ENCODE measurements at places on chromosomes 7 and 10.
A peak's percentile ranks its signal among the peaks of the same experiment; 100 is the strongest.

GRCh38 chr10:127041552-127041951 lies 136.3 kb downstream of the DOCK1 start:
- no peak for DNase-seq

DNA sequence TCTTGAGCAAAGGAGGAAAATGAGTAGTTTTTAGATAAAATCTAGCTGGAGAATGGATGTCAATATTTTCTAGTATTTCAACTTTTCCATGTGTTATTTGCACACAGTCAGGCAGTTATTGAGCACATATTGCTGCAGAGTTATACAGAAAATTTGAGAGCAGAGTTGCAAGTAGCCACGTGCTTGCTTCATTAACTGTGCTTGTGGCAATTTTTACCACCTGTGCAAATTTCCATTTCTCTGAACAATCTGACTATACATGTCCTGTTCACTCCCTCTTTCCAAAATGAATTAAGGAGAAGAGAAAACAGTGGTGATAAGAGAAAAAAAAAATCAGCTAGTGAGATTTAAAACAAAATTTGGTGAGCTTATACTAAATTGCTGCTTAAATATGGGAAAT lies 178.5 kb downstream of the TAX1BP1 start:
- DNase-seq, result no peak

- no peak for DNase-seq
These were observed 201.6 kb downstream of the PARD3 start for GRCh38 chr10:34613491-34613890.

DNA sequence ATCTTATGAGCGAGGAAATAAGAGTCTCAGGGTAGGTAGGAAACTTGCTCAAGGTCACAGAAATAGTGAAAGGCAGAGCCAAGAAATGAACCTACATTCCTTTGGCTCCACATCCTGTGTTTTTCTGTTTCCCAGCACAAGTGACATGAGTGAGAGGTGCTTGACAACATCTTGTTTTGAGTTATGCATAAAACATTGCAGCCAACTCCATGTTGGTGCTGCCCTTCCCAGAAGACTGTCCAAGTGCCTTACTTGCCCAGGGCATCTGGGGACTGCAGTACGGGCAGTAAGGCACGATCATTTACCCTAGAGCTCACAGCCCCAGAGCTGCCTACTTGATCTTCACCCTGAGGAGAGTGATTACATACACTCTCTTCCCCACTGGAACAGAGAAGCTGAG lies 148.8 kb downstream of the NOC3L start:
- no peak for DNase-seq

DNA sequence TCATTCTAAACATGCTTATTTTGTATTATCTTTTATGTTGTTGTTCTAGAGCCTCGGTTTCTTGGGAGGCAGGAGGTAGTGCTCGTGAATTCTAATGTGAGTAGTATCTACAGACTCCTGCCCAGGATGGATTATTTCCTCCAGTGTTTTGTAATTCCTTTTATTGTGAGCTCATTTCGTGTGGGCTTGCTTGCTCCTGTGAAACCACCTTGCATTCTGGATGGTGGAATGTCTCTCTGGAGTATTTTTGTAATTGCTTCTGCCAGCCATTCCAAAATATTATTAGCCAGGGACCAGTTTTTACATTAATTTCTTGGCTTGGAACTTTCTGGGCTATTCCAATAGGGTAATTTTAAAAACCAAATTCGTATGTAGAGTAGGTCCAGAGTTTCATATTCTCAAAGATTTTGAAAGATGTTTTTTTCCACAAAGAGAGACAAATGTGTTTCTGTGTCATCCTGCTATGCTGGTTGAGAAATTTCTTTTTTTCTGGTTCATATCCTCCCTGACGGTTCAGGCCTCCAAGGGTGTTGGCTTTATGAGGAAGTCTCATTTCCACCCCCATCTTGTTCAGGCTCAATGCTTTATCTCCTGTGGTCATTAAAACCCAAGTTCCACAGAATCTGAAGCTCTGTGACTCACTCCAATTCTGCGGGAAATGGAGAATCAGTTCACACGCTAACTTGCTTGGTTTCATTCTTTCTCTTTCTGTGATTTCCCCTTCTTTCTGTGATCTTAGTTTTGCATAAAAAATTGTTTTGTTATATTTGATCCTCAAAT lies 41.7 kb upstream of the CALD1 start:
- peak; percentile 21 for DNase-seq

GRCh38 chr7:102272075-102272916 lies 14.4 kb upstream of the SH2B2 start:
- peak; percentile 78 for DNase-seq

DNA sequence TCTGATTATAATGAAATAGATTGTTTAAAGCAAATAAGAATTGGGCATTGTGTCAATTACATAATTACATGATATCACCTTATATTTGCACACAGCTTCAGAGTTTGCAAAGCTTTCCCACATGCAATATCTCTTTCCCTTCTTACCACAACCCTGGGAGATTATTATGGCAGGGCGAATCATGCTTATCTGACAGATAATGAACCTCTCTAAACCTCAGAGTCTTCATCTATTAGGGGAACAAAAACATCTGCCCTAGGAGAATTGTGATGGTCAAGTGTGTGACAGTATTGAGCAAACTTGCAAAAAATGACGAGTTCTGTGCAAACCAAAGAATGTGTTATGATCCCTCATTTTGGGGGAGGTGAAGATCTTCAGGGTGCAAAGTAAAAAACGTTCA lies 90.0 kb downstream of the MYOF start:
- DNase-seq, result no peak

GRCh38 chr7:70893971-70894715 lies 237.8 kb upstream of the GALNT17 start:
- no peak for DNase-seq

- no peak for DNase-seq
These were observed 84.5 kb downstream of the CUX1 start for GRCh38 chr7:101901661-101902491.

DNA sequence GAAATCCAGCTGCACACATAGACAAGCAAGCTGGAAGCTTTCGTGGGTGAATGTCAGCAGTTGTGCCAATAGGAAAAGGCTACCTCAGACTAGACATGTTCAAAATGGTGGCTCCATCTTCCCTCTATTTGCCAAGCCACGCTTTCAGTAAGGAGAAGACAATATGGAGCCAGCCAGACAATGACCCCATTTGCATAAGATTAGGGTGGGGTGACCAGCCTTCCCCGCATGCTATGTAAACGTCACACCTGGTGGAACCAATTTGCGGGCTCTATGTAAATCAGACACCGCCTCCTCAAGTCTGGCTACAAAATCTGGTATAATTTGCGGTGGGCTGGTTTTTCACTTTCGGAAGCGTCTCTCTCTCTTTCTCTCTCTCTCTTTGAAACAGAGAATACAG lies 297.4 kb upstream of the PCDH15 start:
- no peak for DNase-seq

DNA sequence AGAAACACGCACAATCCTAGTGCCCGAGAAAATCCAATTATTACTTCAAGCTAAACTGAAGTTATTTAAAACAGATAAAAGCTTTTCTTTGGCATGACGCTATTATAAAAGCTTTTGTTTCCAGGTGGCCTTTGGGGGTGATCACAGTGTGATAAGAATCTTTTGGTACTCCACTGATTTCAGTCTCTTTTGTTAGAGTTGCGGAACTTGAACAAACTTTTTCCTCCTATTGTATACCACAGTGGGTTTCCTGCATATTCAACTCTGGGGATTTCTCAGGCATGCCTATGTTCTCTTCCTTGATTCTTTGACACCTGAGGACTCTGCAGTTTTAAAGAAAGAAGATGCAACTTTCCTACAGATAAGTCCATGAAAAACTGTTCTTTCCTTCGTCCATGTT lies 99.7 kb upstream of the PITRM1 start:
- no peak for DNase-seq

DNA sequence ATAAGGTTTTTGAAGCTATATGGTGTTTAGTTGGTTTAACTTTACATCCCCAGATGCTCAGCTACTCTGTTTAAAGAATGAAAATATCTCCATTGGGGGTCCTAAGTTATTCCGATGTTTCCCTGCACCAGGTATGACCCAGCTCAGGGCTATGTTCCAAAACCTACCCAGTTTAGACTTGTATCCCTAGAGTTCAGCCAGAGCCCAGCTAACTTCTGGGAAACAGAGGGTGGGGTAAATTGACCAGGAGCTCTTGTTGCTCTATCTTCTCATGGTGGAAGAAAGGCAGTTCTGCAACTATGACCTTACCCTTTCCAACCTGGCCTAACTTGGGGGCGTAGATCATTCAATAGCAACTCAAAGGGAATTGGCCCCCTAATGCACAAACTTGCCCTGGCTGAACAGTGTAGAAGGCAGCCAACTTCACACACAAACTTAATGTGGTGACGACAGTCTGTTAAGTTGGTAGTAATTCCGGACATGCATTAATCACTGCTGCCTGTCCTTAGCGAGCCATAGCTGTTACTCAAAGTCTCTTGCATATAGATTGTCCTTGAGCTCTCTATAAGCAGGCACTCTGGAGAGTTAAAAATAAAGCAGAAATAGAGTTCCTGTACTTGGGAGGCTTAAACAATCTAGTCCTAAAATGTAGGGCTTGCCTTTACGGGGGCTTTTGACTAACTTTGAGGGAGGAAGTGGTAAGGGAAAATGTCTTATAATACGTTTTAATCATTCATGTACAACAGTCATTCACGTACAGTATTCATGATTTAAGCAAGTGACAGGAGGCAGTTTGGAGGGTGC lies 5.3 kb upstream of the ZNRF2 start:
- DNase-seq, result no peak

GRCh38 chr7:404812-405488 lies 114.7 kb downstream of the PDGFA start:
- DNase-seq, result no peak

GRCh38 chr10:2963889-2964631 lies 103.3 kb upstream of the PFKP start:
- no peak for DNase-seq

- DNase-seq, result peak; percentile 47
These were observed 97.4 kb upstream of the PDCD4 start for GRCh38 chr10:110774069-110775019.

- DNase-seq, result no peak
These were observed 34.3 kb upstream of the PTF1A start for GRCh38 chr10:23157691-23158369.

DNA sequence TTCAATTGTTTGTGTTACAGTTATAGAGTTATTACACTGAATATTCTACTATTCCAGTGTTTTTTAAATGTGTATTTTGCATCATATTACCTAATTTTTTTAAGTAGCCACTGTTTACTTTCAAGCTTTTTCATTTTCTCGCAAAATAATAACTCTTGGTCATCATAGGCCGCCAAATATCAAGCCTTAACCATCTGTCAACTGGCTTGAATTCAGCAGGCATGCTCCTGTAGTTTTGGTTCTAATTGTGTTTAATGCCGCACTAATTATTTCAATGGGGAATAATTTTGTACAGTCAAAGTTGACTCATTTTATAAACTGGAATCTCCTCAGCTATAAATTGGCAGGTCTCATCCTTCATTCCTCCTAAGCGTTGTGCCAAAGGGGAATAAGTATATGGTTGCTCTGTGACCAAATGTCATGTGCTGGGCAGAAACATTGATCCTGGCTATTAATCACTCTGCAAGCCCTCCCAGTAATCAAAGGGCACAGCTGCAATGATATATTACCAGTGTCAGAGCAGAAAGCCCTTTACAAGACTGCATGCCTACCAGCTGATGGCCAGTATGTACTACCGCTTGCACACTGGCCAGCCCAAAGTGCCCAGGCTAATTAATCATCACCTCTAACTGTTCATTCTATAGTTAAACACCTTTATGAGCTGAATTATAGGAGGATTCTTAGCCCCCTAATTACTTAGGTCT lies 74.8 kb downstream of the SKAP2 start:
- no peak for DNase-seq

DNA sequence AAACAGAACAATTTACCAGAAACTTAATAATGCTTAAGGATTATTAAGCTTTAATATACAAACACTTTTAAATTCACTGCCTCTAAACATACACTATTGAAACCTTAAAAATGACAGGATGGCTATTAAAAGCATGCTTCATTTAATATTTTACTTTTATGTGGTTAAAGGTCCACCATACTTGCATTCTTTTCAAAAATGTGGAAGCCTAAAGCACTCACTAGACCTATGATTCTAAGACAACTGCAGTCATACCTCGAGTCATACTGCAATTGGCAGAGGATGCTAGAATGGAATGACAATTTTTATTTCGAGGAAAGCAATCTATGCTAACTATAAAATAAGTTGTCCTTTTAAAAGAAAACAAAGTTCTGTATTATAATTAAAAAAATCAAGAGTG lies 85.3 kb downstream of the PIP4K2A start:
- DNase-seq, result no peak

GRCh38 chr10:113126229-113127201 lies 176.5 kb downstream of the TCF7L2 start:
- peak; percentile 41 for DNase-seq

GRCh38 chr10:26681076-26681475 lies 16.4 kb upstream of the PDSS1 start:
- no peak for DNase-seq

GRCh38 chr10:613271-614138 lies 76.0 kb downstream of the DIP2C start:
- DNase-seq, result no peak

GRCh38 chr7:107939573-107940489 lies 48.8 kb downstream of the DLD start:
- no peak for DNase-seq

DNA sequence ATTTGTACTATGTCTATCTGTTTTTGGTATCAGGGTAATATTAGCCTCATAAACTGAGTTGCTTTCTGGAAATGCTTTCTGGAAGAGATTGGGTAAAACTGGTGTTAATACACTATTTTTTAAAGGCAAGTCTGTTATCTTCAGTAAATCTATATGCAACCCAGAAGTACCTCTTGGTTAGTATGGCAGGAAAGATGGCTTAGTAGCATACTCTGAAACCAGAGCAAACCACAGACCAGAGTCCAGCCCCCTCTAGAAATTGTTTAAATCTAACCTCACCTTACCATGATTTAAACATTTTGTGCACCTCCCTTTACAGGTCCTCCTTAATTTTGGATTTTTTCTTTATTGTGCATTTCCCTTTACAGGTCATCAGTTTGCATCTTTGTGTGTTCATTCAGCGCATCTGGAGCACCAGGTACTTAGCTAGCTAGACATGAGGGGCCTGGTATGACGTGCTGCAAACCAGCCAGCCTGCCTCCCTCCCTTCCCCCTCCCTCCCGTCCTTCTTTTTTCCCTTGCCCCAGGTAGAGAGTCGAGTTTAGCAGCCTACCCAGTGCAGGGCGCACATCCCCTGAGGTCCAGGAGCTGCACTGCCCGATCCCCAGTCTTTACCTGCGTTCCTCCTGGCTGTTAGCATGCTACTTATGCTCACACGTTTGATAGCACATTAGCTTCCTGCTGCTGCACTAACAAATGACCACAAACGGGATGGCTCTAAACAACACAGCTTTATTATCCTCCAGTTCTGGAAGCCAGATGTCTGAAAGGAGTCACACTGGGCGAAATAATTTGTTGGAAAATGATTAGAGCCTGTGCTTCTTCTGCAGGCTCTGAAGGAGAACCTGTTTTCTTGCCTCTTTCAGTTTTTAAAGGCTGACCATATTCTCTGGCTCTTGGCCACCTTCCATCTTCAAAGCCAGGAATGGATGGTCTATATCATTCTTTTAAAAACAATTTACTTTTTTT lies 299.9 kb upstream of the HABP2 start:
- no peak for DNase-seq

GRCh38 chr7:31082447-31082846 lies 30.3 kb downstream of the ADCYAP1R1 start:
- DNase-seq, result no peak
